ENCODE measurements at places on chromosomes 13 and 19.

DNA sequence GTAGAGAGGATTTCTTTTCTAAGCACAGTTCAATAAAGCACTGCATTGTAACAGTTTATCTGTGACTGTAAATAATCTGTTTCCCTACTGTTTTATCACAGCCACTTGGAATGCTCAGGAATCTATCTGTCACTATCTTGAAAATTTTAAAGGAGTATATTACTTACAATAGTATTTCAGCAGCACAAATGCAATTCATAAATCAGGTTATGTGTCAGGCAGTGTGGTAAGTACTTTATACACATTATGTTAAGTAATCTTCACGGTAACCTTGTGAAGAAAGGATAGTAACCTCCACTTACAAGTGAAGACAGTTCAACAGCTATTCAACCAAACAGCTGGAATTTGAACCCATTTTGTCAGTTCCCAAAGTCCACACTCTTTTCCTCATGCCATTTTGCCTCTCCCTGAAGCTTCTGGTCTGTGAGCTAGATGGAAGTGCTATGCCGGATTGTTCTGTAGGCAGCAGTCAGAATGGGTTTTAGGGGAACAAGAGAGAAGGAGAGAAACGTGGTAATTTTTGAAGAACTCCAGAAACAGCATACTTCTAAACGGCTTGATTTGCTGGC is 125.0 kb downstream of the KLF12 start:
- DNase-seq, result no peak

- no peak for DNase-seq
These were observed 2301.2 kb downstream of the PCDH9 start for GRCh38 chr13:64928696-64929499.

GRCh38 chr13:73212482-73212881 is 153.7 kb downstream of the KLF5 start:
- DNase-seq, result no peak

DNA sequence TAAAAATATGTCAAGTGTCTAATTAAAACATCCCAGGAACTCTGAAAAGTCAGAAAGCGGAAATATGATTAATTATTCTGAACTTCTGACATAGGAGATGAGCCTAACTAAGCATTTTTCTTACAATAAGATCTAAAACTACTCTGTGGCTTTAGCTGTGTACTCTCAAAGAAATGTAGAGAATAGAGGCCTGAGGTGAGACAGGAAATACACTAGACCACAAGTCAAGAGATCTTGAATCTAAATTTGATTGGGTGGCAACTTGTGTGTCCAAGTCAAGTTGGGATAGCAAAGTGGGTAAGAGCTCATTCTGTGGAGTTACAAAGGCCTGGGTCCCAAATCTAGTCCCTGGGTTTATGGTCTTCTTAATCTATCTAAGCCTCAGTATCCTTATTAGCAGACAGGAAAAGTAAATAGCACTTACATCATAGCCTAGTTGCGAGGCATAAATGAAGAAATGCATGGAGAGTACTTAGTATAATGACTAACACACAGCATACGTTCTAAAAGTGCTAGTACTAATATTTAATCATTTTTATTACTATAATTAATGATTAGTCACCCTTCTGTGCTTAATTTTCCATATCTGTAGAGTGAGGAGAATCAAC is 9.4 kb upstream of the LRRC63 start:
- no peak for DNase-seq

- DNase-seq, result no peak
These were observed 10.9 kb upstream of the CBY2 start for GRCh38 chr13:45691251-45691650.

- no peak for DNase-seq
These were observed 755.9 kb downstream of the LIG4 start for GRCh38 chr13:107459430-107459829.

DNA sequence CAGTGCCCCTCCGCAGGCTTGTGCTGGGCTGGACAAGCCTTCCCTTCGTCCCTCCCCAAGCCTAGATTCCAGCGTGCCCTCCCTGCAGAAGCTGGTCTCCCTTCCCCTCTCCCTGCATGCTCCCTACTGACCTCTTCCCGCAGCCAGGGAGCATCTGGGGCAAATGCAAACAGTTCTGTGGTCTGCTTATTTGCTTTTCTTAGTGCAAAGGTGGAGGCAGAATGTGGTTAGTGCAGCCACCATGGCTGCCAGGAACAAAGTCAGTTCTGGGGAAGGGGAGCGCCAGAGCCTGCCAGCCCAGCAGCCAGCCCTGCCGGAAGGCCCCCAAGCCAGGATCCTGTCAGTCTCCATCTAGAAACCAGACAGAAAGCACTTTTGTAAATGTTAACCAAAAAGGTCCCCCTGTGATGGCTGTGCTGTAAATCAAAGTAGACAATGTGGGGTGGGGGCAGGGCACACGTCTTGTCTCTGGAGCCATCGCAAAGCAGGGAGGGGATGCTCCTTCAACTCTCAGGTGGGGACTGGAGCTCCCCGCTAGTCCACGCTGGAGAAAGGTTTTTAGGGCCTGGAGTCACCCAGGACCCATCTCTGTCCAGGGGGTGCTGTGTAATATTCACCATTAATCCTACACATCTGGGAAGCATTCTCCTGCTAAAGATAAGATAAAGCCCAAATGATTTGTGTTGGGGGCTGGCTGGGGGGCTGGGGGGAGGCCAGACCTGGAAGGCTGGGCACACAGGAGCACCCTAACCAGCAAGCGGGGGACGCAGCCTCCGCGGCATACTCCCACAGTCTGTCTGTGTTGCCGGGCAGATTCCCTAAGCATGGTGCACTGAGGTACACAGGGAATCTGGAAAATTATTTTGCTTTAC is 30.9 kb downstream of the SERP2 start:
- DNase-seq, result no peak

DNA sequence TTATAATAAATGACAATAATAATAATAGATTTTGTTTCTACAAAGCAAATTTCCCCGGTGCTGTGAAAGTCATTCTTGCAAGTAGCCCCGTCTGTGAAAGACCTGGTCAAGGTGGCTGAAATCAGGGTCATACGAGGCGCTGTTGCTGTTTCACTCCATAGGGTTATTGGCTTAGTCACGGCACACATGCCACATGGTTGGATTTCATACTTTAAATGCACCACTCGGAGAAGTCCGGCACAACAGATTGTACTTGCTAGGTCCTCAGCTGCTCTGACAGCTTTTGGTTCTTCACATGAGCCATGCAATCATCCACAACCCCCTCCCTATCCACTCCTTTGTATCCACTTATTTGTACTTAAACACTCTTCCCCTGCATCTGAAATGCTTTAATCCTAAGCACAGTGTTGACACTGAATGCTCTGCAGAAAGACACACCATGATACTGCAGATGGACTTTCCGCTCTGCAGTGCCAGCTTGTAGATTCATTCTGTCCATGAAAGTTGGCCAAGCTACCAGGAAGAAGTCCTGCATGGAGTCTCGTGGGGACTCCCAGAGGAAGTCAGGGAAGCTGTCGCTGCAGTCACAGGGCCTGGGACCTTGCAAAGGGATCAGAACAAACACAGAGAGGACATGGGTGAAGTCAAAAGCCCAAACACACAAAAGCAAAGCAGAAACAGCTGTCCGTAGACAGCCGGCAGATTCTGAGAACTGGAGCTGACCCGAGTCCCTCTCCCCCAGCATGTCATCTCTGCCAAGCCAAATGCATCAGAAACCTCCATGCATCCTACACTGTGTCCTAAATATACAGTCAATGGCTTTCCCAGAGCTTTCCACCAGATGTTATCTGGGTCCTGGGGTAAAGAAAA is 124.6 kb downstream of the COL4A2 start:
- no peak for DNase-seq

DNA sequence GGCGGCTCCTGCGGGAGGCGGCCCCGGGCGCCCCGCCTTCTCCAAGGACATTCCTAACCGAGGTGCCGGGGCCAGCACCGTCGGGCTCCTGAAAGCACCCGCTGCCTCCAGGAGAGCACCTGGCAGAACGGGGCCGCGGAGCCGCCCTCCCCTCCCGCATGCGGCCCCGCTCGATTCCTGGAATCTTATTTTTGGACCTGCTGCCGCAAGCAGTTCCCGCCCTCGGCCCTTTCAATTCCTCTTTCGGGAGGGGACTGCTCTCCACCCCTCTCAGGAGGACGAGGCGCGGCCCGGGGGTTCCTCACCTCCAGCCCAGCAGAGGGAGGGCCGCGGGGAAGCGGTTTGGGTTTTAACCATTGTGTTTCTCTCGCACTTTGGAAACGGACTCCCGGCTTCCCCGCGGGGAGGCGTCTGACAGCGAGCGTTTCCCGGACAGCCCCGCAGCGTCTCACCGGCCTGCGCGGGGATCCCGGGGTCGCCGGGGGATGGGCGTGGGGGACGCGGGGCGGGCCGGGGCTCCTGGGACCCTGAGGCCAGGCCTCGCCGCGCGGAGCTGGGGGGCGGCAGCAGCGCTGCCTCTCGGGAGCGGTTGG is 849 bp downstream of the GAS6 start:
- no peak for DNase-seq

- no peak for DNase-seq
These were observed 2.0 kb downstream of the RNF113B start for GRCh38 chr13:98175043-98175442.

GRCh38 chr19:17098326-17098725 is 22.7 kb downstream of the MYO9B start:
- DNase-seq, result no peak

DNA sequence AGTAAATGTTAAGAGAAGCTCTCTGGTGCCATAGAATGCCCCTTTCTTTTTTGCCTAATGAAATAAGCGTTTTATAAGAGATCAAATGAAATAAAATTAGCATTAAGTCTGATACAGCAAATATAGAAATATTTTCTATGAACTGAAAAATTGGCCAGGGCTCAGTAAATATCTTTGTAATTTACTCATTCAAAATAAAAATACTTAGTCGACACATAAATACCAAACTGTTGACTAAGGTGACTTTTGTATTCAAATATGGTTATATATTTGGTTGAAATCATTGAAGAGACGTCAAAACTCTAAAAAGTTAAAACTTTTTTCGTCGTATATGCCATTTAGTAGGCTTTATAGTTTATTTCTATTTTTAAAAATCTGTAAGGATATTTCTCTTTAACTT is 25.6 kb downstream of the IPO5 start:
- no peak for DNase-seq

DNA sequence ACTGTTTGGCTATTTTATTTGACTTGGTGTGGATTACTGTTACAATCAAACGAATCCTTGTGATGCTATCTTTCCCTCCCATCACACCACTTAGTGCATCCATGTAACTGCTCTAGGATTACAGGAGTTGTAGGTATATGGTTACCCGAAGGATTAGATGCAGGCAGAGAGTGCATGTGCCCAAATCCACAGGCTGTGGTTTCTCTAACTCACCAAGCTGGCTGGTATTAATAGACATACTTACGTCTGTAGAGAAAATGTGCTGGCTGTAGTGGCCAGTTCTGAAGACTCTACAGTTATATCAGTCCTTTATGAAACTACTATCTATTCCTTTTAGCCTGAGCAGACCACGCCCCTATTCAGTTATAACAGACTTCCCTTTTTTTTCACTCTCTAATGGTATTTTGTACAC is 1.1 kb upstream of the HMGB1 start:
- DNase-seq, result no peak

GRCh38 chr19:3132971-3133792 is 2.7 kb upstream of the GNA15 start:
- DNase-seq, result peak; percentile 90

DNA sequence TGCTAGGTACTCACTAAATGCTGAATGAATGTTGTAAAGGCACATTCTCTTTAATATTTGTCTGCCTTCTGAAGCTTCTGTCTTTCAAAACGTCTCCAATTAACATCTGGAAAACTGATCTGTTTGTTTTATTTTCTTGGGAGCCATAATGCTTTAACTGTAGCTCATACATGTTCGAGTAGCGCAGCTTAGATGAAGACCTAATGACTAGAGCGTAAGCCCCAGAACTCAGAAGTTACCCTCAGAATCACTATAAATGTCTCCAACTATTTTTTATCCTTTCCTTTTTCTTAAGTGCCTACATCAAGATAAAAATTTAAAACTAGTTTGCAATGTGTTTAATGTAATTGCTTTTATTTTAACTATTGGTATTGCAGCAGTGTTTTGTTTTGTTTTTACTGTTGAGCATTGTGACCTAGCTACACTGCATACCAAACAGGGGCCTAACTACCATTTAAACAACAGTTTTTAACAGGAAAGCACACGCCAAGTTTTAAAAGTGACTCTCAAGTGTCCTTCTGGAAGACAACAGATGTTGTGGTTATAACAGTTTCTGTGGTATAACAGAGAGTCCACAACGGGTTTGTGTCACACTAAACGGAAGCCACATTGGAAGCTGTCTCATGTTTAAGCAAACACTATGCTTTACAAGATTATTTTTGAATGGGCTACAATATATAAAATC is 42.0 kb downstream of the MRPL57 start:
- no peak for DNase-seq

GRCh38 chr13:75486146-75487062 is 4.4 kb upstream of the TBC1D4 start:
- no peak for DNase-seq

GRCh38 chr13:79427265-79427664 is 21.2 kb upstream of the RBM26 start:
- no peak for DNase-seq

- DNase-seq, result no peak
These were observed 13.2 kb upstream of the CREB3L3 start for GRCh38 chr19:4140237-4140711.

All from T-helper 22 cell (primary cell).